ENCODE measurements at places on chromosomes 7 and 10.

DNA sequence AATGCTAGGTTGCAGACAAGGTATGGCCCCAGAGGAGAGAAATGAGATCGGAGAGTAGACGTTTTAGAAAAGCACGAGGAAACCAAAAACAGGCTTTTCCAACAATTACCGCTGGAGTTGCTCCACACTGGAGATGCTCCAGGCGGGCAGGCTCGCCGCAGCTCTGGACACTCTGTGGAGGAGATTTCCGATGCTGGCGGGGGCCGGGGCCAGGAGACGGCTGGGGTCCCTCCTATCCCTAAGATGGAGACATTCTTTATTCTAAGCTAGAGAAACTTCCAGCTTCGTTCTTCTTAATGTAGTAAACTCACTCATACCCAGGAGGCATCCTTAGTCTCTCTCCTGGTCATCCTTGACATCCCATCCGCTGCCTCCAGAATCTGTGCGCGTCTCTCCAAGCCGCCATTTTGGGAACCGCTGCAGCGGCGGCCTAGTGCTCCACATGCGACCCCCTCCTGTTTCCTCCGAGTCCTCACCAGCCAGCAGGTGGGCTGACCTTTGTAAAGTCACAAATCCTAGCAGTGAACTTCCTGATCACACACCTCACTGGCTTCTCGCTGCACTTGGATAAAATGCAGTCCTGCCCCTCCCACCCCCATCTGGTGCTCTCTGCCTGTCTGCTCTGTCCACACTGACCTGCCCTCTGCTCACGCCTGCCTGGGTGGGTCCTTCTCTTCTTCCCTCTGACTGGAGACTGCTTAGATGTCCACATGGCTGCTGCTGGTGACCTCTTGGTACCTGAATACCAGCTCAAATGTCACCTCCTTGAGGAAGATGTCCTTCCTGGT lies 11.9 kb downstream of the PYROXD2 start:
- DNase-seq, result no peak

GRCh38 chr7:22651036-22651435 lies 76.0 kb upstream of the IL6 start:
- no peak for DNase-seq

DNA sequence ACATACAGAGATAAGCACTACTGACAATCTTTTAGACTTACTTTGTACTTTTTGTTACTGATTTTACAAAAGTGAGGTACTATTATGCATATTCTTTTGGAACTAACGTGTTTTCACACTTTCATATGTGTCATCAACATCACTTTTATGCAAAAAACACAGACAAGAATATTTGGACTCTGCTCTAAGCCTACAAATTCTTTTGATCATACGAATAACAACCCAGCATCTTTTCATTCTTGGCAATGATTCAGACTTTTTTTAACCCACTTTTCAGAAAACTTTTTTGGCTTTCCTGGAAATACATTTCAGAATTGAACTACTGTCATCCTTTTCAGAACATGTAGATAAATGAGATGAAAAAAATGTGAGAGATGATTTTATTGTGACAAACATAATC lies 30.2 kb downstream of the USP6NL start:
- DNase-seq, result no peak

GRCh38 chr7:77254429-77254828 lies 54.8 kb upstream of the FGL2 start:
- no peak for DNase-seq

GRCh38 chr10:11498399-11498798 lies 113.1 kb downstream of the USP6NL start:
- DNase-seq, result no peak

DNA sequence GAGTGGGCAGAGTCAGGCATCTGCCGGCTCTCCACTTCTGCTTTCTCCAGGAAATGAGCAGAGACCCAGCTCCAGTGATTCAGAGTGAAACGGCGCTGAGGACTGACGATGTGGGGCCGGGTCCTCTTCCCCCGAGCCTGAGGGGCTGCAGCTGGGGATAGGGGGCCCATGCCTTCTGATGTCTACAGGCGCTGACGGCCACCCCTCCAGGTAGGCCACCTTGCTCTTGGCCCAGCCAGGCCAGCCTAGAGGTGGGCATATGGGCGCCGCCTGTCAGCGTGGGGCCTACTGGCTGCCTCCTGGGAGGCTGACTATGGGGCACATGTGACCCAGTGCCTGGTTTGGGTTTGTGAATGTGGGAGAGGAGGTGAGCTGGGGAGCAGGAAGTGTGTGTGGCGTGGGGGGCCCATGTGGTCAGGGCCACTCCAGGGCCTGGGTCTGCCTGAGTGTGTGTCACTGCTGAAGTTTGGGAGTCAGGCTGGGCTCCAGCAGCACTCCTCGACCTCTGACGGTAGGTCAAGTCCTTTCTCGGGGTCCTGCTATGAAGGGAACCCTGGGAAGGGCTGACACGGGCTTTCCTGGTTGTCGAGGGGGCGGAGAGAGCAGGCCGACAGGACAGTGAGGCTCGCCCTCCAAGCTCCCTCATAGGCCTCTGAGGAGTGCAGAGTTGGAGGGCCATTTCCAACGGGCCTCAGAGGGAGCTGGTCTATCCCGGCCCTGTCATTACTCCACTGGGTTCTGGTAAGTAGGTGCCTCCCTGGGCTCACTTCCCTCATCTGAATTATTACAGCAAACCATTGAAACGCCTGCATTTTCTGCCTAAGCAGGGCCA lies at the start of gene WDFY4:
Gene WDFY4 (plus strand): TSS at position 82 of the 832 bp plus-strand sequence. CDS start 24,860 bp downstream, outside the sequence.
- no peak for DNase-seq

DNA sequence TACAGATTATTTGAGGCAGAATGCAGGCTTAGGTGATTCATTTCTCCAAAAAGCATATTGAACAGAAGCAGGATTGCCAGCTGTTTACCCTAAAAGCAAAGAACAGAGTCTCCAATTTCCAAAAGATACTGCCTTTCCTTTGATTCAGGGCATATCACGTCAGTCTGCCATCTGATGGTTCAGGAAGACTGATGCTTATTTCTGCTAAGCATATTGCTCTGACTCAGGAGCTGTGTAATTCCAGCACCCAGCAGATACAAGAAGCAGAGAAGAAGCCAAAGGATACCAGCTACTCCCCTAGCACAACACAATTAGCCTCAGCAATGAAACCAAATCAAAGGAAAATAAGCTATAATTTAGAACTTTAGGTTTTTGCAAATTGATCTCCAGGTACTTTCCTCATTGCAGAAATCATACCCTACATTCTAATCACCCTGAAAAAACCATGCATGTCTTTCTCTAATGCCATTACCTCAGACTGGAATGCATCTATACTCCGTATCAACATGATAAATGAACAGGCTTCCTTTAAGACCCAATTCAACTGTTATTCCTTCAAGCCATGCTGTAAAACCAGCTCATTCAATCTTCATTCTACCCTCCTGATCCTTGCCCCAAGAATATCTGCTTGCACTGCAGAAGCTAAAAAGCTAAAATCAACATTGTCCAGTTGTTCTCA lies 55.1 kb downstream of the ABI1 start:
- no peak for DNase-seq

DNA sequence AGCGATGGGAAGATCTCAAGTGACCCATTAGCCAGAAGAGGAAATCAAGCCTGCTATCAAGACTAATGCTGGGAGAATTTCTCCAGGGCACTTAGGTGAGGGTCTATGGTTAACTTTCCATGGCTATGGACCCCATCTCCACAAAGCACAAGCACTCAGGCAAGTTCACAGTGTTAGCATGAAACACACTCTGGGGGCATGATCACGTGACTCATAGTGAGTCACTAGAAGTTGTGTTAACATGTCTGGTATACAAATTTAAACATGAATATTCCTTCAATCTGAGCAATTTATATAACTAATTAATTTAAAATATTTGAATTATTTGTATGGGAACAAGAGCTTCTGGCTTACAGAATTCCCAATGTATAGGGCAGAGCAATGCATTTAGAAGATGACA lies 131.8 kb downstream of the FAM204A start:
- no peak for DNase-seq

- no peak for DNase-seq
Measured at GRCh38 chr7:71543396-71543795, 411.5 kb downstream of the GALNT17 start.

- no peak for DNase-seq
Measured at GRCh38 chr7:159191236-159191635, 46.6 kb upstream of the VIPR2 start.

DNA sequence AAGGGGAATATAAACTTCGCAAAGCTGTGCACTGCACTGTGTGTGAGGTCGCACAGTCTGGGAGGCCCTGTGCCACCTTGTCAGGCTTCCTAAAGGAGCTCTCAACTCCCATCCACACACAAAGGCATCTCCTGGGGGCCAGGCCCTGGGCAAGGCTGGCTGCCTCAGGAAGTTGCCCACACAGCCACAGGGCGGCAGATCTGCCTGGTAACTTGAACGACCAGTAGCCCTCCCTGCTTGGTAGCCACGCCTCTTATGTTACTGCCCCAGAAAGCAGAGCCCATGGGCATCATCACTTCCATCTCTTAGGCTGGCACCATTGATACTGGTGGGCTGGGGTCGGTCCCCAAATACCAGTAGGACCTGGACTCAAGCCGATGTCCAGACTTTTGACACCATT lies 82.8 kb downstream of the HECW1 start:
- DNase-seq, result no peak

DNA sequence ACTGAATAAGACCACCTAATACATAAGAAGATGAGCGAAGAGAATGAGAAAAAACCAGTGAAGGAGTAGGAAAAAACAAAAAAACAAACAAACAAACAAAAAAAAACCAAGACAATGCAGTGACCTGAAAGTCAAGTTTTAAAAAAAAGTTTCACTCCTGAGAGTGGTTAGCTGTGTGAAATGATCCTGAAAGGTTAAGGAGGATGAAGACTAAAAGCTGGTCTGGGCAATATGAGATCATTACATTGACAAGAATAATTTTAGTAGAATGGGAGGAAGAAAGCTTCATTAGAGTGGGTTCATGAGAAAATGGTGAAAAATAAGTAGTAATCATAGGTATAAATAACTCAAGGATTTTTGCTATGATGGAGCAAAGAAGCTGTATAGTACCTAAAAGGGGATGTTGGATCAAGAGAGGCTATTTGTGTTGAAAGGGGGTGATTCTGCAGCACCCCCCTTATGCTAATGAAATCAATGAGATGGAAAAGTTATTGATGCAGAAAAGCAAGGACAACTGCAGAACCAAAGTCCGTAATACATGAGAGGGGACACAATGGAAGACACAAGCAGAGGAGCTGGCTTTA lies 80.2 kb downstream of the KMT2C start:
- DNase-seq, result no peak

- no peak for DNase-seq
Measured at GRCh38 chr10:64501807-64502206, 980.6 kb downstream of the REEP3 start.

DNA sequence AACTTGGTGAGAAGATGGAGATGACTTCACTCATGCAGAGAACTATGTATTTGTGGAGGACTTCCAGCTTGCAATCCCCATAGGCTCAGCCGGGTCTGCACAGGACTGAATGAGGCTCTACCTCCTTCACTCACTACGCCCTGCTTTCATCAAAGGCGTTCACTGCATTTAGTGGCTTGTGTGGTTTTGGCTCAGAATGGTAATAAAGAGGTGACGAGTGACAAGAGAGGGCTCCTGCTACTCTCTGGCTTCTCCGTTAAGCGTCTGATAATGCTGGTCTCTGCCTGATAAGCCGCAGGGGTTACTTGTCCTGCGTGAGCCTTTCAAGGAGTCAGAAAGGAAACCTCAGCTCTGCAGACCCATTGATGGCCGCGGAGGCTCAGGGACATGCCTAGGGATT lies 343.4 kb downstream of the PRPF18 start:
- no peak for DNase-seq

- no peak for DNase-seq
Measured at GRCh38 chr7:102170393-102170970, 116.2 kb upstream of the SH2B2 start.

DNA sequence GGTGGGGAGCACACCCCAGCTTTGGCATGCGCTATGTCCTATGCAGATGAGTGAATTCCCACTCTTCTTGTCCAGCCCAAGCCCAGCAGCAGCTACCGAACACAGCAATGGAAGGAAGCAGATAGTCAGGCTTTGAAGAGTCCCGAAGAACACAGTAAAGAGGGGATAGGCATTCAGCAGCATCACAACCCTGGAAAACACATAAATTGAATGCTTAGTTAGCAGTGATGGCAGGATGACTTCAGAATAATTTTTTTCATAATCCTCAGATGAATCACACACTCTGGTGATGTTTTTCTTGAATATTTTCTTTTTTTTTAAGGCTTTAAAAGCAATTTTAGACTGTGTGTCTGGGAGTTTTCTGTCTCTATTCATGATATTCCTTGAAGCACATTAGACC lies 95.8 kb downstream of the CFAP58 start:
- DNase-seq, result no peak

DNA sequence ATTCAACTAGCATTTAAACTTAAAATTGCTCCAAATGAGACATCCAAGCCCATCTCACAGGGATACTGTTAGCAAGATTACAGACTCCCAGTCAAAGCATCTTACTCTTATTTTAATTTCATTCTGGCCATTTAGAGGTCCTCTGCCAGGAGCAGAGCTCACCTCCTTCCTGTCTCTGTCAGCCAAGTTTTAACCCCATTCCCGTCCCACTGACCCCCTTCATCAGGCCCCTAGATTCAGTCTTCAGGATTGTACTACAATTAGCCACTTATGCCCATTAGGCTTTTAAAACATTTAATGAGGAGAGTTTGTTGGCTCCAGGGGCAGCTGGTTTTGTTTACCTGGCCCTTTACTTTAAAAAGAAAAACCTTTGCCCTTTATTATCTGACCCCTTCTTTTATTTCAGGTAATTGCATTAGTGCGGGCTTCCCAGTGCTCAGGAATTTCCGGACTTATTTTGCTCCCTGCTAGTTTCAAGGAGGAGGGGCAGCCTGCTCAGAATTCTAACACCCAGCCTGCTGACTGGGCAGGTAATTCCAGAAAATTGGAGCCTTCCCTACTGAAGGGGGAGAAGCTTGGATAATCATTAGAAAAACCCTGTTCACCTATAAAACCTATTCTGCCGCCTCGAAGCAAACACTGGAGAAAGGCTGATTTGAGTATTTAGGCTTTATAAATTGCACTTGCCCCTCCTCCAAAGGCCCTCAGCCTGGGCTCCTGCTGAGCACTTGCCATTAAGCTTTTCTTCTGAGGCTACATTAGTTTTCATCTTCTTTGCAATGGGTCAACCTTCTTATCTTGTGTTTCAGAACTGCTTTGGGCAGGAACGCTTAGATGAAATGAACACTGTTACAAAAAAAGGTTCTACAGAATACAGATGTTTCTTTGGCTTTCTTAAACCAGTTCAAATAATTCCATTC lies 200.5 kb upstream of the HPS1 start:
- DNase-seq, result no peak

GRCh38 chr7:99011341-99011705 lies 132.6 kb downstream of the SMURF1 start:
- DNase-seq, result no peak

DNA sequence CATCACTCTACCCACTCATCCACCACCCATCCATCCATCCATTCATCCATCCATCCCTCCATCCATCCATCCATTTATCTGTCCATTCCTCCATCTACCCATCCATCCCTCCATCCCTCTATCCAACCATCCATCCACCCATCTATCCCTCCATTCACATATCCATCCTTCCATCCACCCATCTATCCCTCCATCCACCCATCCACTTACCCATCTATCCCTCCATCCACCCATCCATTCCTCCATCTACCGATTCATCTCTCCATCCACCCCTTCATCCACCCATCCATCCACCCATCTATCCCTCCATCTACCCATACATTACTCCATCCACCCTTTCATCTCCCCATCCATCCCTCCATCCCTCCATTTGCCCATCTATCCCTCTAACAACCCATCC lies 239.6 kb upstream of the SHH start:
- no peak for DNase-seq
